ENCODE measurements at places on chromosomes 2 and 18.
A peak's percentile ranks its signal among the peaks of the same experiment; 100 is the strongest.

- no peak for DNase-seq
Measured at GRCh38 chr2:131125195-131125757, 20.1 kb downstream of the PLEKHB2 start.

DNA sequence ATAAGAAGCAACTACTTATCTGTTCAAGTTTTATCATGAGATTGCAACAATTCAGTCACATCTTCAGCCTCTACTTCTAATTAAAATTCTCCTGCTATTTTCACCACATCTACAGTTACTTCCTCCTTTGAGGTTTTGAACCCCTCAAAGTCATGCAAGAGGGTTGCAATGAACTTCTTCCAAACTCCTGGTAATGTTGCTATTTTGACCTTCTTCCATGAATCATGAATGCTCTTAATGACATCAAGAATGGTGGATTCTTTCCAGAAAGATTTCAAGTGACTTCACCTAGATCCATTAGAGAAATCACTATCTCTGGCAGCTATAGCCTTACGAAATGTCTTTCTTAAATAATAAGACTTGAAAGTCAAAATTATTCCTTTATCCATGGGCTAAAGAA lies 1052.8 kb upstream of the NRXN1 start:
- no peak for DNase-seq

- peak; percentile 38 for DNase-seq
Measured at GRCh38 chr2:10048501-10049171, 5.3 kb downstream of the KLF11 start.

- no peak for DNase-seq
Measured at GRCh38 chr2:39095624-39096023, 25.2 kb downstream of the SOS1 start.

DNA sequence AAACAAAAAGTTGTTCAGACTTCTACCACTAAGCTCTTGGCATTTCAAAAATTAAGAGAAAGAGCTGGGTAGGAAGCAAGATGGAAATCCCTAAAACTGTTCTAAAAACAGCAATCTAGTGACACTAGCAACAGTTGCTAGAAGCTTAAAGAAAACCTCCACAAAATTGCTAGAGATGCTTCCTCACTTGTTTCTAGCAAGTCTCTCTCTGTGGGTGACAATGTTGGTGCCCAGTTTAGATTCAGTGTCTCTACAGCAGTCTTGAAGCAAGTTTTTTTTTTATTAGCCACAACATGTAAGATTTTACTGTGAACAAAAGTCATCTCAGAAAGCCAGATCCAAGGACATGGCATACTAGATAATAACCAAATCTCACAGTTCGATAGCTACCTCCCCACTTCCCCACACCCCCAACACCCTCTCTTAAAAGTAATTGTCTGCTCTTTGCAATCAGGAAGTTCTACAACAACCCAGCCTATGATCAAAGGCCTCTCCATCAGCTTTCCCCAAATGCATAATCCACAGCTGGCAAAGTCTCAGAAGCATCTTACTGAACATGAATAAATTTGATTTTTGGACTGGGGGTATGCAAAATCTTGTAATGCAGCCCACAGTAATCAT lies 70.0 kb downstream of the ANKRD44 start:
- no peak for DNase-seq

DNA sequence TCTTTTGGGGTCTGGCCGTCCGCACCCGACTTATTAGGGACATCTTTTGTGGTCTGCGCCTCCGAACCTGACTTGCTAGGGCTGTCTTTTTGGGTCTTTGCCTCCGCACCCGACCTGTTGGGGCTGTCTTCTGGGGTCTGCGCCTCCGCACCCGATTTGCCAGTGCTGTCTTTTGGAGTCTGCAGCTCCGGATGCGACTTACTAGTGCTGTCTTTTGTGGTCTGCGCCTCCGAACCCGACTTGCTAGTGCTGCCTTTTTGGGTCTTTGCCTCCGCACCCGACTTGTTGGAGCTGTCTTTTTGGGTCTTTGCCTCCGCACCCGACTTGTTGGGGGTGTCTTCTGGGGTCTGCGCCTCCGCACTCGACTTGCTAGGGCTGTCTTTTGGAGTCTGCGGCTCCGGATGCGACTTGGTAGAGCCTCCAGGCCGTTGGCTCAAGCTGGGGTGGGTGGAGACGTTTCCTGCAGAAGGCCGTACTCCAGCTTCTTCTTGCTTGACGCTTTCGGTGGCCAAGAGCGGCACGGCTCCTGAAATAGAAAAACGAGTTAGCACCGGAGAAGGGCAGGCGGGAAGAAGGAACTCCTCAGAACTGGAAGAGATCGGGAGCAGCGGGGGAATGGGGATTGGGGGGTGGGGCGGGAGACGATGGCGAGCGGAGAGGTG lies 498 bp downstream of the TGOLN2 start:
- DNase-seq: no peak

DNA sequence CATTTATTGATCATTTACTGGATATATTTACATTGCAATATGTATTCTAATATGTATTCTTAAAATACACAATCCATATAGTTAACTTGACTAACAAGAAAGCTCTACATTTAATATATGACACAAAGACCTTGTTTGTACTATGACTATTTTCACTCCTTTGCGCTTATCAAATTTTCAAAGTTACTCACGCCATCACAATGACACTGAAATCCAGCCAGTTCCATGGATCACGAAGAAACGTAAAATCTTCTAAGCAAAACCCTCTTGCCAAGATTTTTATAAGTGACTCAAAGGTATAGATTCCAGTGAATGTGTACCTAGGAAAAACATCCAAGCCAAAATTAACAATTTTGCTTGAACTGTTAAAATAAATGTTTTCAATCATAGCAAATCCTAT lies 39.6 kb downstream of the SCN3A start:
- DNase-seq: no peak

DNA sequence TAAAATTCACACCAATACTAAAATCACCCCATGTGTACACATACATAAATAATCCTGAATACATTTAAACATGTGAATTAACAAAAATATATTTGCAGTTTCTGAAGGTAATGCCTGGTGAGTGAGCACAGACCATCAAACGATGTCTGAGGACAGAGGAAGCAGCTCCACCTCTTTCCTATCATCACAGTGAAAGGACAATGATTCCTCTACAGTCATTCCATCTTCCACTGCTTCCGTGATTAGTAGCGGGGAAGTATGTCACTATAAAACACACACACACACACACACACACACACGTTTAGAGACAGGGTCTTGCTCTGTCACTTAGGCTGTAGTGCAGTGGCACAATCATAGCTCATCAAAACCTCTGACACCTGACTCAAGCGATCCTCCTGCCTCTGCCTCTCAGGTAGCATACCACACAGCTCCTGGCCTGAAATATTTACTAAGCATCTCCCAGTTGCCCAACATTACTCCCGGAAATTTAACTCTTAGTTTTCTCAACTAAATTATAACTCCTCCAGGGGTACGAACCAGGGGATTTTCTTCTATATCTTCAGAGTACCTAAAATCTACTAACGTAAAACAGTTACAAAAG lies 12.8 kb downstream of the FAM210A start:
- DNase-seq: no peak

GRCh38 chr18:25503567-25504081 lies 151.7 kb upstream of the ZNF521 start:
- DNase-seq: peak; percentile 18

- no peak for DNase-seq
Measured at GRCh38 chr2:69309351-69310110, 77.5 kb downstream of the GFPT1 start.

DNA sequence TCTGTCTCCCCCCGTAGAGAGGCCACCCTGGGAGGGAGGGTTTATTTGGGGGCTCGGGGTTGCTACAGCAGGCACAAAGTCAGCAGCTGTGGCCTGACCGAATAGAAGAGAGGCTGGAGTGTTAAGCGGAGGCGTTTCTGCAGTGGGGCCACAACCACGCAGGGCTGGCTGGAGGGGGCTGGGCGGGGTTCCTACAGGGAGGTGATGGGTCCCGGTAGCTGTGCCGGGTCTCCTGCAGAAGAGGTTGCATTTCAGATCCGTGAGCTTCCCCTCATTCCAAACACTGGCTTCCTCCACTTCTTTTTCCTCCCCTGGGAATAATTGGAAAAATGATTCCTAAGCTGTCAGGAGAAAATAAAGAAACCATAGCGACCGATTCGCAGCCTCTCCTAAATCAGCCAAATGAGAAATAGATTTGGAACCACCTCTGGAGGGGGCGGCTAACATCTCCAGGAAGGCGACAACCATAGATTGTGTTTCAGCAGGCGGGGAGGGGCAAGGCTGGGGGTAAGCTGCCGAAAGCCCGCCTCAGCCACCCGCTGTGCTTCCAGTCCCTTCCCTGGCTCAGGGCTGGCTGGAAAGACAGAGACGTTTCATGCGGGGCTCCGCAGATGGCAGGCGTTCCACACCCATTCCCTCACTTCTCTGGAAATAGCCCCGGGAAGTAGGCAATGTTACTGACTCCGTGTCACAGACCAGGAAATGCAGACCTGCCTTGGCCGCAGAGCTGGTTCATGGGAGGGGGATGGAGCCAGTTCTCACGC lies 85.6 kb upstream of the TAF1B start:
- no peak for DNase-seq

GRCh38 chr2:192146069-192147015 lies 48.4 kb downstream of the TMEFF2 start:
- no peak for DNase-seq

- DNase-seq: no peak
Measured at GRCh38 chr2:58770846-58771245, 529.7 kb upstream of the FANCL start.

DNA sequence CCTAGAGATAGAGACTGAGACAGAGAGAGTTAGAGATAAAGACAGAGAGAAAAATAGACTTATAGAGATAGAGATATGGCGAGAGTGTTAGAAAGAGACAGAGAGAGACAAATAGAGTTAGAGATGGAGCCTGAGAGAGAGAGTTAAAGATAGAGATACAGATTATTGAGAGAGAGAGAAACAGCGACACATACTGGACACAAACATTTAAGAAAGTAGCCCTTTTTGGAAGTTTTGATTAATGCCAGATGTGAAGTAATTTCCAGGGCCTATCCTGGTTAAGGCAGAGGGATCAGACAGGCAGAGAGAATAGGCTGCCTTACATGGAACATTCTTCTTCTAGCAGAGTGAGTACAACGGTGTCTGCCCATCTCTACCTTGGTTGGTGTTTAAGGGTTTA lies 311.6 kb upstream of the CDH7 start:
- DNase-seq: no peak

GRCh38 chr2:37512971-37513370 lies 158.5 kb downstream of the CDC42EP3 start:
- DNase-seq: no peak

- no peak for DNase-seq
Measured at GRCh38 chr18:48949606-48950535, 894 bp downstream of the SMAD7 start.

GRCh38 chr2:99694331-99694730 lies 204.5 kb upstream of the REV1 start:
- no peak for DNase-seq

DNA sequence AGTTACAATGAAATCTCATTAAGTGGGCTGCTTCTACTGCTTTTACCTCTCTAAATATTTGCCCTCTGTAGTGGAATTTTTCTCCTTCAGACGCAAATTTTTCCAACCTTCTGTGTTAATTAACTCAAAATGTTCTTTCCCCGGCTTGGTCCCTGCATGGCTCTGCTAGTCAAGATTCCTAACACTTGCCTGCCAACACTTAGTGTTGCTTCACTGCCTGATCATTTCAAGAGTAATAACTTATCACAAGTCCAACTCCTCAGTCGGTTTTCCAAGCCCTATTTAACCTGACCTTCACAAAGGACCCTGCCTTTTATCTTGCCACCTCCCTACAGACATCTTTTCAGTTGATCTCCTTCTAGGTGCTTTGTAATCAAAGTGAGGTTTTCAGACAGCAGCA lies 142.7 kb downstream of the HRH4 start:
- no peak for DNase-seq

Data from SHP77 (cell line).